Esophagus squamous epithelium (tissue), 5 donors: ENCODE measurements at places on chromosomes 7 and 10. TPM values are rescaled to one million over a fixed set of nuclear protein-coding genes. Genes with fewer than 3 reads are reported as not detected.

NME8 gene
- total RNA-seq, result not detected

ZP3 gene
- total RNA-seq, result 4.1 TPM

GRM3 gene
- not detected for total RNA-seq

AGAP5 gene
- 1.7 TPM for total RNA-seq

HOXA9 gene
- not detected for total RNA-seq

LBX1 gene
- total RNA-seq, result not detected

DOCK4 gene
- total RNA-seq, result 14.0 TPM

EN2 gene
- under 0.01 TPM for total RNA-seq

EPHA1 gene
- total RNA-seq, result 67.3 TPM

- peaks cover 9% of the 10 kb centered on the region for H3K4me1 ChIP-seq
- no peaks in the 10 kb centered on the region for H3K36me3 ChIP-seq
- no peak overlapping the region for H3K4me3 ChIP-seq
- no peak for DNase-seq
- no peak overlapping the region for H3K27ac ChIP-seq
- H3K27me3 ChIP-seq, result no peaks in the 10 kb centered on the region
These were observed 8.5 kb upstream of the GLCCI1 start for GRCh38 chr7:7959979-7960670.

GRCh38 chr10:131167036-131167860 lies 144.3 kb downstream of the TCERG1L start:
- H3K4me3 ChIP-seq, result no peak overlapping the region
- H3K36me3 ChIP-seq, result no peaks in the 10 kb centered on the region
- H3K27ac ChIP-seq, result no peak overlapping the region
- no peak for DNase-seq

- no peak for DNase-seq
- H3K4me3 ChIP-seq, result no peak overlapping the region
- no peak overlapping the region for H3K27ac ChIP-seq
- no peaks in the 10 kb centered on the region for H3K4me1 ChIP-seq
These were observed 745.0 kb downstream of the GRID1 start for GRCh38 chr10:85621562-85621961.

GRCh38 chr7:136890399-136890798 lies 21.9 kb downstream of the CHRM2 start:
- DNase-seq, result no peak
- no peaks in the 10 kb centered on the region for H3K4me1 ChIP-seq
- no peak overlapping the region for H3K27ac ChIP-seq
- no peaks in the 10 kb centered on the region for H3K36me3 ChIP-seq

GRCh38 chr7:1559626-1560590 lies 3.9 kb upstream of the TMEM184A start:
- DNase-seq, result no peak
- H3K27ac ChIP-seq, result peak overlapping the region; percentile 92
- peak overlapping the region; percentile 60 for H3K4me3 ChIP-seq
- no peaks in the 10 kb centered on the region for H3K36me3 ChIP-seq

DNA sequence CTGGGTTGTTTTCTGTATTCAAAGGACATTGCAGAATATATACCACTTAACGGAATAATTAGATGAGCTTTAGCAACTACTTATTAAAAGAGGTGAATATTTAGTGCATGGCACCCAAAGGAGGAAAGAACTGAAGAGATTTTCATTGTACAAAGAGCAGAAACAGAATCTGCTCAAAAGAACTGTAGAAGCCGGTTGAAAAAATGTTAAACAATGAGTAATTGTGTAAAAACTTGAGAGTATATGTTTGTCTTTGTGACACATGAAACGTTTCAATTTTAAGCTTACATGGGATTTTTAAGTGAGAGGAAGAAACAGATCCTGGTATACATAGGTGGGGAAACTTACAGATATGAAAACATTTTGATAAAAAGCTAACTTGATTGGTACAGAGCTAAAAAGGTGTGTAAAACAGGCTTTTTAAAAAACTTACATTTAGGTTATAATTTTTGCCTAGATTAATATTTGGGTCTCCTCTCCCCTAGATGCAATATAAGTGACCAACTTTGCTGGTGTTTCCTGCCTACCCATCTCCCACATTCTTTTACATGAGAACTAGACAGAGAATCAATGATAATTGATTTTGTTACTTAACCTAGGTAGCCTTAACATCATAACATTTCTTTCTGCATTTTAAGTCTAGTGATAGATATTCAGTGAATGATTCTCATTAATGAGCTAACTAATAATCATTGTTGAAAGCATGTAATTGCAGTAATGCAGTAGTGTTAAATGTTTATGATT lies 6.8 kb downstream of the ARL5B start:
- DNase-seq, result no peak
- peaks cover 35% of the 10 kb centered on the region for H3K36me3 ChIP-seq
- no peaks in the 10 kb centered on the region for H3K27me3 ChIP-seq
- H3K4me1 ChIP-seq, result peaks cover 6% of the 10 kb centered on the region
- H3K27ac ChIP-seq, result no peak overlapping the region
- no peak overlapping the region for H3K4me3 ChIP-seq

DNA sequence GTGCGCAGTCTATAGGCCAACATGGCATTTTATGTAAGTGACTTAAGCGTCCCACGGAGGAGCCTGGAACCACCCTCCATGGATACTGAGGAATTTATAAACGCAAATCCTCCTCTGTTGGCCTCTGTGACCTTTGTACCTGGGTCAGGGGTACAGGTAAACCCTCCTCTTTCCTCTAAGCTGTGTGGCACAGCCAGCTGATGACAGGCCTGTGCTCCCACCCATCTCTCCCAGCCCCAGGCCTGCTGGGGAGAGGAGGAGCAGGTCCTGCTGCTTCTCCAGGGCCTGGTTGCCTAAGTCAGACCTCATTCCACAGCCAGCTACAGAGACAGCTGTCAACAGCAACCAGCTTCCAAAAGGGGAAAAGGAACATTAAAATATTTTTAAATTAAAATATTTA lies 5.0 kb downstream of the AVPI1 start:
- H3K36me3 ChIP-seq, result no peaks in the 10 kb centered on the region
- peaks cover 33% of the 10 kb centered on the region for H3K4me1 ChIP-seq
- no peak for DNase-seq
- H3K4me3 ChIP-seq, result no peak overlapping the region
- H3K27me3 ChIP-seq, result no peaks in the 10 kb centered on the region

DNA sequence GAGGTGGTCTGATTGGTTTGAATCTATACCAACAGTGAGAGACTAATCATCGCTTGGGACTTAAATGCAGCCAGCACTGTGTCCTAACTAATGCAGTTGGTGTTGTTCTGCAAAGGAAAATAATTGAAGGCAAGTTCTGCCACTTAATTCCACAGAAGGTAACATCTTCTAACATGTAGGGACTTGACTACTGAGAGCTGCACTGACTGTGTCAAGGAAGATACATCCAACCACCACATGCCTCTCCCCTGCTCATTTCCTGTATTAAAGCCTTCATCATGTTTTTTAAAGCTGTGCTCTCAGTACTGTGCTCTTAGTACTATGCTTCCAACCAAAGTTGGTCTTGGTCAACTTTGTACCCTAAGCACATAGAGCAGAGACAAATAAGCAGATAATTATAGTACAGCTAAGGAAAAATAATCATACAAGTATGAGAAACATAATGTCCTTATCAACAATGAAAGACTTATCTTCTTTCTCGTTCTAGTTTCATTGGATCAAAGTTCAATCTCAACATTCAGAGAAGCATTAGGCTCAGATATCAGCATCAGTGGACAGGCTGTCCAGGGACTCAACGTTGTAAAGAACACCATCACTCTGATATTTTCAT lies 2.8 kb upstream of the CYP3A4 start:
- peaks cover 5% of the 10 kb centered on the region for H3K4me1 ChIP-seq
- no peaks in the 10 kb centered on the region for H3K27me3 ChIP-seq
- no peak overlapping the region for H3K27ac ChIP-seq
- no peak overlapping the region for H3K4me3 ChIP-seq
- H3K36me3 ChIP-seq, result no peaks in the 10 kb centered on the region

DNA sequence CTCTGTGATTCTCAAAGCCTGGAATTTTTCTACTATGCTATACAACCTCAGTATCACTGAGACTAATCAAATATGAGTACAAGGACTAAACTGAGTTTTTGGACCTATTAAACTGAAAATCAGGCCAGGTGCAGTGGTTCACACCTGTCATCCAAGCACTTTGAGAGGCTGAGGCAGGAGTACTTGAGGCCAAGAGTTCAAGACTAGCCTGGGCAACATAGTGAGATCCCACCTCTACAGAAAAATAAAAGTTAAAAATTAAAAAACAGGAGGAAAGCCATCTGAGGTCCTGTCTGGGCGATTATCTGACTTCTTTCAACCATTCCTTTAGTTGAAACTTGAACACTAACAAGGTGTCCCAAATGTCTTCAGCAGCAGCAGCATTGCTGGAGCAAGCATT lies 7.0 kb downstream of the XRCC2 start:
- no peaks in the 10 kb centered on the region for H3K4me1 ChIP-seq
- no peaks in the 10 kb centered on the region for H3K27me3 ChIP-seq
- H3K36me3 ChIP-seq, result no peaks in the 10 kb centered on the region
- H3K27ac ChIP-seq, result no peak overlapping the region

GRCh38 chr10:110647136-110647430 lies 2.9 kb downstream of the RBM20 start:
- H3K27ac ChIP-seq, result no peak overlapping the region
- no peak overlapping the region for H3K4me3 ChIP-seq
- H3K4me1 ChIP-seq, result peaks cover 14% of the 10 kb centered on the region
- no peak for DNase-seq
- H3K27me3 ChIP-seq, result peaks cover 24% of the 10 kb centered on the region

GRCh38 chr7:30668102-30668501 lies 14.2 kb downstream of the CRHR2 start:
- no peaks in the 10 kb centered on the region for H3K36me3 ChIP-seq
- no peak for DNase-seq
- no peaks in the 10 kb centered on the region for H3K4me1 ChIP-seq
- H3K4me3 ChIP-seq, result no peak overlapping the region
- H3K27ac ChIP-seq, result no peak overlapping the region
- no peaks in the 10 kb centered on the region for H3K27me3 ChIP-seq

- no peaks in the 10 kb centered on the region for H3K36me3 ChIP-seq
- H3K27me3 ChIP-seq, result no peaks in the 10 kb centered on the region
- DNase-seq, result no peak
- H3K27ac ChIP-seq, result no peak overlapping the region
- H3K4me3 ChIP-seq, result no peak overlapping the region
These were observed 191.2 kb upstream of the PRSS1 start for GRCh38 chr7:142557971-142558582.

GRCh38 chr10:103231047-103231551 lies 14.6 kb upstream of the RPEL1 start:
- no peaks in the 10 kb centered on the region for H3K36me3 ChIP-seq
- no peak overlapping the region for H3K4me3 ChIP-seq
- no peaks in the 10 kb centered on the region for H3K27me3 ChIP-seq
- no peak for DNase-seq
- H3K27ac ChIP-seq, result peak overlapping the region; percentile 52

DNA sequence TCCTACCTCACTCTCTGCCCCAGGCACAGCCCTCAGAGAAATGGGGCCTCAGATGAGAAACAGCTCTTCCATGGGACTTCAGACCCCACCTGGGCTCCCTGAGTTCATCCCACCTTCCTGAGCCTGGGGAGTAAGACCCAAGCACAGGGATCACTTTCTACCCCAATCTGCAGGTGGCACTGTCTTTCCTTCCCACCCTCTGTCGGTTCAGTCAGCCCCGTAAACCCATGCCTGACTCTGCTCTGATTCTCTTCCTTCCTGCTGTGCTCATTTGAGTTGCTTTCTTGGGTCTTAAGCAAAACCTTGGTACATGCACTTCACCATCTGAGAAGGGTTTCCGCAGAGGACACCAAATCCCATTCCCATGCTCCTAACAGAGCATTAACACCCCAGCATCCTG lies 306.4 kb upstream of the CDC14C start:
- no peak for DNase-seq
- H3K27me3 ChIP-seq, result no peaks in the 10 kb centered on the region
- H3K4me1 ChIP-seq, result no peaks in the 10 kb centered on the region
